ENCODE measurements at places on chromosomes 5 and 9.

- no peak for DNase-seq
These were observed 1.3 kb upstream of the CDHR2 start for GRCh38 chr5:176547802-176548201.

GRCh38 chr9:21985964-21986667 is 8.1 kb downstream of the CDKN2A start:
- DNase-seq: no peak

GRCh38 chr5:88190106-88190834 is 78.4 kb downstream of the TMEM161B start:
- DNase-seq: no peak

GRCh38 chr5:155906046-155906445 is 420.9 kb upstream of the SGCD start:
- no peak for DNase-seq

- no peak for DNase-seq
These were observed 53.5 kb upstream of the CDKN2AIPNL start for GRCh38 chr5:134464988-134465815.

DNA sequence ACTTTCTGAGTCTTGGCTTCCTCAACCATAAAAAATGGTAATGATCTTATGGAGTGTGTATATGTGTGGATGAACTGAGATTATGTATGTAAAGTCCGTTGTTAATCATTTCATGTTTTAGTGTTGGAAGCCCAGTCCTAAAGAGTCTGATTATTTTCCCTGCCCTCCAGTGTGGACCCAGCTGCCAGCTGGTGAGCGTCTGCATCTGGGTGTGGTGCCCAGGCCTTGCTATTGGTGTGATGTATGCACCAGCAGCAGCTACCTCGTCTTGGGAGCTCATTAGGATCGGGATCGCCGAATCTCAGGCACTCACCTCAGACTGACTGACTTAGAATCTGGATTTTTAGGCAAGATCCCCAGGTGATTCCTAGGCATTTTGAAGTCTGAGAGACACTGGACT is 63.8 kb downstream of the LRRC70 start:
- no peak for DNase-seq

GRCh38 chr5:83360573-83360972 is 111.0 kb upstream of the VCAN start:
- DNase-seq: no peak

GRCh38 chr5:114726131-114726530 is 364.3 kb downstream of the KCNN2 start:
- no peak for DNase-seq

- no peak for DNase-seq
These were observed 27.2 kb downstream of the PCDHGC5 start for GRCh38 chr5:141515946-141516671.

- no peak for DNase-seq
These were observed 62.4 kb downstream of the NDST1 start for GRCh38 chr5:150570333-150570732.

GRCh38 chr9:129607027-129607387 is 13.9 kb downstream of the C9orf50 start:
- no peak for DNase-seq

DNA sequence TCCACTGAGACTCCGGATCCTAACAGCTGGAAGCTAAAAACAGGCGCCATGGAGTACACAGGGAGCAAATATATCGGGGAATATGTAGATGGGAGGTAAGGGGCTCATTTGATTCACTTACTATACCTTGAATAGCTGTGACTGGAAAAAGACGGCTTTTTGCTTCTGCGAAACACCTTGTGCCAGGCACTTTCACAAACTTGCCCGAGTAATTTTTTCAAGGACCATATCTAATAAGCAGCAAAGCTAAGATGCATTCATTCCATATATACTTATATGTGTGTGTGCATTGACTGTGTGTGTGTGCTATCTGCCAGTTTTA is 178 bp downstream of the MORN5 start:
- DNase-seq: no peak

GRCh38 chr5:179679014-179679674 is 1.7 kb downstream of the CBY3 start:
- DNase-seq: peak; percentile 67

- DNase-seq: no peak
These were observed 19.4 kb upstream of the BTNL9 start for GRCh38 chr5:181020688-181021087.

DNA sequence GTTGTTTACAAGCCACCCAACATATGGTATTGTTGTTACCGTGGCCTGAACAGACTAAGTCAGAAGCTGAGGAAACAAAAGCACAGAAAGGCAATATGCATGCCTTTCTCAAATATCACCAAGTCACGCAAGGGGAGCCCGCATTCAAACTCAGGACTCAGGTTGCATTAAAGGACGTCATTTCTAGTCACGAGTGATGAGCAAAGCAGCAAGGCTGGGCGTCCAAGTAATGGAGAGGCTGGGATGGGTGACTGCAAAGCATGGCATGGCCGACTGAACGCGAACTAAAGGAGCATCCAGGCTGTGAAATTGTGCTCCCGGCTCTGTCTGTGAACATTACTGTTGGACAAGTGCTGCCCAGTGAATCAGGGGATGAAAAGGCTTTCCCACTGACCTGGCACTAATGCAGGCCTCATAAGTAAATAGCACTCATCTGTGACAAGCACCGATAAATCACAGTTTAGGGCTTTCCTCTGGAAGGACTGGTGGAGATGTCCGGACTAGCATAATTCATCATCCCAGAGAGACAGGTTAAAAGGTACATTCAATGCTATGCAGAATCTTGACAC is 202.8 kb downstream of the SPOCK1 start:
- no peak for DNase-seq

- DNase-seq: peak; percentile 3
These were observed 219.5 kb downstream of the KCTD16 start for GRCh38 chr5:144390133-144390532.

DNA sequence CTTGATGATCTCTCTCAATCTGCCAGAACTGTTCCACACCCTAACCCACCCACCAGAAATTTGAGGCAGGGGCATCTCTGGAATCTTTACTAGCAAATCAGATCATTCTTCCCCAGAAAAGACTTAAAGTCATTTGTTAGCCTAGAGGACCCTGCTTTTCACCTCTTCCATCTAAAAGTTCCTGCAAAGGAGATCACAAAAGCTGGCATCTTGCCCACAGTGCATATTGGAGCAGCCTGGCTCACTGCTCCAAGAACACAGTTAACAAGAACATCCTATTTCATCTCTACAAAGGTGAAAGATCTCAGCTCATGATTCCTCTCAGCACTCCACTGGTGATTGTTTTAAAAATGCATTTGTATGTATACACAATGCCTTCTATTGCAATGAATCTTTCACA is 36.3 kb downstream of the GABRP start:
- peak; percentile 22 for DNase-seq

GRCh38 chr5:124397317-124397716 is 349.1 kb downstream of the ZNF608 start:
- DNase-seq: no peak

DNA sequence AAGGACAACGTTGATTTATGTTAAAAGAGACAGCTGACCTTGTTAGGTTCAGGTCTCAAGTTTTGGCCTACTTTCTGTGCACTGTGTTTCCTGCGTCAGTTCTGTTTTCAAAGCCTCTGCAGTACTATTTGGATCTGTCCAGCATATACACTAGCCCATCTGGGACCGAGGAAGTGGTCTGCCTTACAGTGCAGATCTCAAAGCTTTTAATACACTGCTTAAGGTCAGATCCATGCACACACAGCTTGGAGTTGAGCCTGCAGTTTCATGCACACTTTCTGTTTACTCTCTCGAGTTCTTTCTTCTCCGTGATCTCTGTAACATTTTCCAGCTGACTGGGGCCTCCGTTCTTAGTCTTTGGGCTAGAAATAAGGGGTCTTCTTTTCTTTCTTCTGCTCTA is 24.1 kb downstream of the CARTPT start:
- peak; percentile 86 for DNase-seq

DNA sequence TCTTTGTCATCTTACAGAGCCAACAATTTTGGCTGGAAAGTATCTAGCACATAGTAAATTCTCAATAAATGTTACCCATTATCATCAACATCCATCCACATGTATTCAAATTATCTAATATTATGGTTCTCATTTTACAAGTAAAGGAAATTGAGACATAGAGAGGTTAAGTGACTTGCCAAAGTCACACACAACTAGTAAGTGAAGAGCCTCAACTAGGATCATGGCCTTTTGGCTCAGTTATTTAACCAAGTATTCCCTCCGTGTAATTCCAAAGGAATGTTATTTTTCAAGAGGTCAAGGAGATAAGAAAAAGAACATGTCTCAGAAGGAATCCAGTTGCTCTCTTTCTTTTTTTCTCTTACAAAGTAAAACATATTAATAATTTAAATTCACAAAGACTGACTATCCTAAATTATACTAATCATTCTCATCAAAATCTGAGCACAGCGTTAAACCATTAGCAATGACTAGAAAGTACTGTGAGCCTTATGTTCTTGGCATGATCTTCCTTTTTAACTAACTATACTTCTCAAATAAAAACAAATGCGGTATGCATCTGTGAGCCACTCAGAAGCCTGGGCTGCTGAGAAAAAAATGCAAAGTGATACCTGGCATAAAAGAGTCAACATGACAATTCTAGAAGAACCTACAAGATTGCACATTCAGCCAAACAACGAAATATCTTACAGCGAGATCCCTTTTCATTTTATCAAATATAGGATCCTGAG is 350.9 kb downstream of the GLIS3 start:
- peak; percentile 56 for DNase-seq

DNA sequence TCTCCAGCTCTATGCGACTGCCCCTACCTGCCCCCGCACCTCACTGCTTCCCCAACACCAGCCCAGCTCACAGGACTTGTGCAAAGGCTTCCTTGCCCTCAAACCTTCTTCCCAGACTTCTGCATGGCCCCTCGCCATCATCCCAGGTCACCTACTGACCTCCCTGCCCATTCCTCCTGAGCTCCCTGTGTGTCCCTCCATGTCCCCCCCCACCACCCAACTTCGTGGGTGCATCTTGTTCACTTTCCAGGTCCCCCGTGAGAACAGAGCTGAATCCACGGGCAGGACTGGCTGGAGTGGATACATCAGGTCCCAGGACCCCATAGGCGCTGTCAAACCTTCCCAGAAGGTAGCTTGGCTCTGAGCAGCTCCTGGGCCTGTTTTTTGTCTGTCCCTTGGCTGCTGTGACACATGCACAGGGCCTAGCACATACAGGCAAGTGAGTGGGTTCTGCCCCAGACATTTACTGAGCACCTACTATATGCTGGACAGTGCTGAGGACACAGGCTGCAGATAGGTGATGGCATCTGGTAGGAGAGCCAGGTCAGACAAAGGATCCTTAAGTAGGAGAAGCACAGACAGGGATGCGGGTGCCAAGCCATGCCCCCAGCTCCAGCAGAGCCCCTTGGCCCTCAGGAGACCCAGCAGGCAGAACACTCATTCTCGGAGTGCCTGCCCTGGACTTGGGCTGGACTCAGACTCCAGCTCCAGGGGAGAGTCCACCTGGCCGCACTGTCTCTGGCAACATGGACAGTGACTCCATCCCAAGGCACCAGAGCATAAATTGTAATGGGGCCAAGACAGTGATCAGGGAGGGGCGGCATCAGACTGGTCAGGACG is 15.0 kb downstream of the NINJ1 start:
- DNase-seq: no peak

DNA sequence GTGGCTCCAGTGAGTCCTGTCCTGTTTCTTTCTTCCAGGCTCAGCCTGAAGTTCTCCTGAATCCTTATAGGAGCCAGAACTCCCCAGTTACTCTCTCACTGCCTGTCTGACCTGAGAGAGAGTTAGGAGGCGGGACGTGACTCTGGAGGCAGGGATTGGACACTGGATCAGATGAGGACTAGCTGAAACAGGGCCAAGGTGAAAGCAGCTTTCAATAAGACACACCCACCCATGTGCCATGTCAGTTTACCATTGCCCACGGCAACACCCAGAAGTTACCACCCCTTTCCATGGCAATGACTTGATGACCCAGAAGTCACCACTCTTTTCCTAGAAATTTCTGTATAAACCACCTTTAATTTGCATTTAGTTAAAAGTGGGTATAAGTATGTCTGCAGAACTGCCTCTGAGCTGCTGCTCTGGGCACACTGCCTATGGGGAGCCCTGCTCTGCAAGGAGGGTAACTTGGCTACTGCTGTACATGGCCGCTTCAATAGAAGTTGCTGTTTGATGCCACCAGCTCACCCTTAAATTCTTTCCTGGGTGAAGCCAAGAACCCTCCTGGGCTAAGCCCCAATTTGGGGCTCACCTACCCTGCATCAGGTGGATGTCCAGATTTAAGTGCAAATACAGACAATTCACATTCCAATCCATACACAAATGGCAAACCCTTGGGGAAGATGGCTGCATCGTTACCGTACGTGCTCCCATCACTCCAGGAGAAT is 13.7 kb downstream of the FCN2 start:
- no peak for DNase-seq

DNA sequence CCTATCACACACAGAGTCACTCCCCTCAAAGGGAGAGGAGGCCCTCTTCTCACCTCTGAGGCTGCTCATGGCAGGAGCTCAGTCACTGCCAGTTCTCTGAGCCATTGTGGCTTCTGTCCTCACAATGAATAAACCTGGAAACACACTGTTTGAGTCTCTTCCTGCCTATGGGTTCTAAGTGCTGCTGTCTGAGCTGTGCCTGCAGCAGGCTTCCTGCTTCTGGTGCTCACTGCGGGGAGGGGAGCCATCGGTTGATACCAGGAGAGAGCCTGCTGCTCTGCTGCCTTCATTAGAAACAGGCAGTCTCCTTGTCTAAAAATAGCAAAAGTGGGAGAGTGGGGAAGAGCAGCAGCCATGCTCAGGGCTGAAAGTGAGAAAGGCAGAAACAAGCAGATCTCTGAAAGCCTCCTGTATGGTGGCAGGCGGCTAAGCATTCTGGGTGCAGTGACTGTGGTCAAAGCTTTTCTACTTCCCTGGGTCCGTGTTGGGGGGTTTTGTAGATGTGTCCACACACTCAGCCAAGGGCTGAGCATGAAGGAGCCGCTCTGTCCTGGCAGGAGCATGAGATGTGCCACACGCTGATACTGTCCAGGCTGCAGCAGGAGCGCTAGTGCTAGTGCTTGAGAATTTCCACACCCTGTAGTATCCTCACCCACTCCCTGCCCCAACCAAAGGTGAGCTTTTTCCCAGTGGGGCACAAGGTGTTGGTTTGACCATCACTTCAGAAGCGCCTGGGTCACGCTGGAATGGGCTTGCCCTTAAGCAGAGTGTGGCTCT is 34.2 kb downstream of the PRKACG start:
- DNase-seq: peak; percentile 75
